ENCODE measurements at places on chromosomes 3 and 15. TPM values are rescaled to one million over a fixed set of nuclear protein-coding genes. Genes with fewer than 3 reads are reported as not detected.

DNA sequence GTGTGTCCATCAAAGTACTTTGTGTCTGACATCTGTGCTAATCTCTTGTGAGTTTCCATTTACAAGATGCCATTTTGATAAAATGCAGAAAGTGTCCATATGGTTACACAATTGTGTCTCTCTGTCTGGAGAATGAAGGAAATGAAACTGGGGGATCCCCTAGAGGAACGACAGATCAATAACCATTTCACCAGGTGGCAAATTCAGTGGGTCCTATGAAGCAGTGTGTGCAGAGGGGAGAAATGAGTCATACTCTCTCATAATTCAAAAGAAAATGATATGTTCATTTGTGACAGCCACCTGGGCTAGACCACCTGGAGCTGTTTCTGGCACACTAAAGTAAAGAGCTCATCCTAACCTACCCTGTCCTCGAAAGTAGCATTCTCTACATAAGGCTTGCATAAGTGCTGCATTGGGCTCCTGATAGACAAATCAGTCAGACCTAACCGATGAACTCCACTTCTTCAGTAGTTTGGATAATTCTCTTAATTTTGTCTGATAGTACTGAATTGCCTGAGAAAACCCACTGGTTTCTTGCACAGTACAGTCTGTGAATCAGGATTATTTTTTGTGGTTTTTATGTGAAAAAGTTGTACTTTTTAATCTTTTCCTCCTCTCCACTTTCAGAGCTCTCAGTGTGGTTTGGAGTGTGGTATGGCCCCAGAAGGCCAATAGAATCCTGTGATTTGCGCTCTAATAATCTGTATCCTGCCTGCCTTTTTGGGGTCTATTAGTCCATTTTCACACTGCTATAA, 10.3 kb upstream of the CD47 start:
- no peak for DNase-seq

The C3orf80 gene
- not detected for total RNA-seq

GRCh38 chr3:72889310-72890165, 1.7 kb downstream of the GXYLT2 start:
- no peak for DNase-seq

DNA sequence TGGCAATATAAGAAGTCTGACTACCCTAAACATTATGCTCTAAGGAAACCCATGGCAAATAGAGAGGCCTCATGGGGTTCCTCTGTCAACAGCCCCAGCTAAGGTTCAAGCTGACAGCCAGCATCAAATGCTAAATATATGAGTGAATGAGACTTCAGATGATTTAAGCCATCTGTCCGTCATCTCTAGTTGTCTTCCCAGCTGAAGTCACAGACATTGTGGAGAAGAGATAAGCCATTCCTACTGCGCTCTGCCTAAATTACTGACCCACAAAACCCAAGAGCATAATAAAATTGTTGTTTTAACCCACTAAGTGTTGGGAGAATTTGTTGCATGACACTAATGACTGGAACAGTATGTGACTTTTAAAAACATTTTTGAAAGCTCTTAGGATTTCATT, 87.3 kb upstream of the IGSF10 start:
- DNase-seq: no peak

The TICRR gene
- total RNA-seq: not detected

DNA sequence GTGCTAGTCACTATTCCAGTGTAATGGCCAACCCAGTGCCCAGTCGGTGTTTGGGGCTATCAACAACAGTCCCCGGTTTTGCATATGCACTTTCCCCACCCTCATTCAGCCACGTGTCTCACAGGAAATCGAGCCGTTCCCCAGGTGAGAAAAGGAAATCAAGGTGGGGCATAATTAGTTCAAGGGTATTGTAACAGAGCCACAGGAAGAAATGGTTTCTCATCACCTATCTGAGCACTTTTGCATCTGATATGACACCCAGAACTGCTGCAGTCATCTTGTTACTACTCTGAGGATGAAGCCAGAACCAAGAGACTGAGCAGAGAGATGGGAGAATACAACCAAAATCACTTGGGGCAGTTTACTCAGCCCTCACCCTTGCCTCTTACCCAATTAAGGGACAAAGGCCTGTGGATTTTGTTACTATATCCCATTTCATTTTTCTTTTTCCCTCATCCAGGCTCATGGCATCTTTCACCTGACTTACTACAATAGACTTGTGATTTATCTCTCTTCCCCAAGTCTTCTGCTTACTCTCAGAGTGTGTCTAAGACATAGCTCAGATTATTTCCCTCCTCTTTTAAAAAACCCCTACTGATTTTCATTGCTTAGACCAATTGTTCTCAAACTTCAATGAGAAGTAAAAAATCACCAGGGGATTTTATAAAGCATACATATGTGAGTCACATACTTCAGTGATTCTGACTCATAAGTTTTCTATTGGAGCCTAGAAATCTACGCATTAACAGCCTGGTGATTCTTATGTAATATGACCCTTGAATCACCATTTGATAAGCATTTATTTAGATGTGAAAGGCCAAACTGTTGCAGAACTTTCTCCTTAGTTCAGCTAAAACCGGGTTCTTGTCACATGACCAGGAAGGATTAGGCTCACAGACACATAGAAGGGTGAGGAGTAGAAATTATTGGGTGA, 40.5 kb downstream of the TRAT1 start:
- no peak for DNase-seq

The SLC22A13 gene
- not detected for total RNA-seq

The CCR3 gene
- total RNA-seq: not detected

DNA sequence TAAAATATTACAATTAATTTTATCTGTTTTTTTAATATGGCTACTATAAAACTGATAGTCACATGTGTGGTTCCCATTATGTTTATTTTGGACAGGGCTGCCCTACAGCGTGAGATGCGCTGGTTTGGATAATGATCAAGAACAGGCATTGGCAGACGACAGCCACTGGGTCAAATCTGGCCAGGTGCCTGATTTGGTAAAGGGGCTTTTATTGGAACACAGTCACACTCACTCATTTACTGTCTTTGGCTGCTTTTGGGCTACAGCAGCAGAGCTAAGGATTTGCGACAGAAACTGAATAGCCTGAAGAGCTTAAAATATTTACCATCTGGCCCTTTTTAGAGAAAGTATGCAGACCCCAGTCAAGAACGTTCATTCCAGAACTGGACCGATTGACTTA, 724.2 kb upstream of the CFAP20DC start:
- no peak for DNase-seq

DNA sequence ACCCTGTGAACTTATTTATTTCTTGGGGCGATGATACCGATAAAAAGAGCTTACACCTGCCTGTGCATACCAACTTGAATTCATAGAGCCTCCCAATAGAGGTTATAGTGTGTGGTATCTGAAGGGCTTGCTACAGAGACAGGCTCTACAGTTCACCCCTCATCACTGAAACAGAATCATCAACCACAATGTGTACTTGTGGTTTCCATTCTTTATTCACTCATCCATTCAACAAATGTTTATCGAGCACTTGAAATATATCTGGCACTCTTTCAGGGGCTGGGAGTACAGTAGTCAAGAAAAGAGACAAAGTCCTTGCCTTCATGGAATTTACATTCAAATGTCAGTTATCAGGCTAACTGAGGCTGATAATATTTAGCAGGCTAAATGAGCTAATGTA, 134.4 kb upstream of the SKOR1 start:
- no peak for DNase-seq

- DNase-seq: no peak
These were observed 8.2 kb upstream of the EPHB3 start for GRCh38 chr3:184553385-184553784.

- DNase-seq: no peak
These were observed 65.6 kb downstream of the MAP4 start for GRCh38 chr3:47950453-47951169.

DNA sequence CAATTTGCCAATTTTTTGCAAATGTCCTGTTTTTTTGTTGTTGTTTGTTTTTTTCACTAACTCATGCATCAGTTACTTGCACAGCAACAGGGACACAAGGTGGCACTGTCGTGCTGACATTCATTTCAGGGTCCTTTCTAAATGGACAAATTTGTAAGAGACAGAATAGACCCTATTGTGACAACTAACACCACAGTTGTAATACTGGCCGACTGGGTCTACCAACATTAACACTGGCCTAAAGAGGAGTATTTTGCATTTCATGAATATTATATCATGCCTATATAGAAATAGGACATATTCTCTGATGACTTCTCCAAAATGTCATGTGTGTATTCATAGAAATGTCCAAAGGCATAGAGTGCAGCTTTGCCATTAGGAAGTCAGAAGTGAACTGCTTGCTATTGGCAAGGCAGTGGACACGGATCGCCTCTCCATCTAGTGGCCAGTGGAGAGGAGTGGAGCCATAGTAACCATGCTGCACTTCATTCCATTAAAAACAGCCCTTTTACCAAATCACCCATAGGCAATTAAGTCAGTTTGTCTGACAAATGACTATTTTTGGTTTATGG, 54.8 kb downstream of the ZBTB20 start:
- no peak for DNase-seq

The C3orf85 gene
- total RNA-seq: not detected

GRCh38 chr15:57038496-57038895, 120.1 kb downstream of the TCF12 start:
- no peak for DNase-seq

- no peak for DNase-seq
These were observed 23.6 kb downstream of the ZBTB38 start for GRCh38 chr3:141391991-141392316.

DNA sequence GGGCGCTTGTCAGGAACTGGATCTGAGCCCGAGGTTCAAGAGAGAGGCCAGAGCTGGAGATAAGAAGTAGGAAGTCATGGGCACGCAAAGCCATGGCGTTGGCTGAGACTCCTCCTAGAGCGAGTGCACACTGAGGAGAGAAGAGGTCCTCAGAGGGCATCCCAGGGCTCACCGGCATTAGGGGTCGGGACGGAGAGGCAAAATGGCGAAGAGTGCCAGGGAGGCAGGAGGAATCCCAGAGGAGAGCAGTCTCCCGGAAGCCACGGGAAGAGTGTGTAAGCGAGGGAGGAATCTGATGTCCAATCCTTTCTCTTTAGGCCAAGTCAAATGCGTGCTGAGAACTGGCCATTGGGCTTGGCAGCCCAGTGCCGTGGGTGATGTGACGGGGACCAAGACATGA, 24.0 kb downstream of the EFCC1 start:
- DNase-seq: no peak

DNA sequence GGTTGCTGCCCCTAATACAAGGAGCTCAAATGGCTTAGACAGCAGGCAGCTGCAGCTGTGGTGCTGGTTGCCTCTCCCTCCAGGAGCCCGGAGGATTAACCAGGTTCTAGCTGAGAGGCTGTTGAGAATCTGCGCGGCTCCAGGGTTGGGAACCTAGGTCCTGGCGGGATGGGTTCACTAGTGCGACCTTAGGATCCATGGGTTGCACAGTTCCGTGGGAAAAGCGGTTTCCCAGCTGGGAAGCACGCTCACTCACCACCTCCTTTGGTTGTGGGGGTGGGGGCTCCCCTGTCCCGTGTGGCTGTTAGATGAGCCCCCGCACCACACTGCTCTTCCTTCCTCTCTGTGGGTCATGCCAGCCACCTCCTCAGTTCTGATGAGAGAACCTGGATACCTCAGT, 375.1 kb upstream of the ARRDC4 start:
- no peak for DNase-seq

- DNase-seq: no peak
These were observed 57.9 kb downstream of the ARHGAP31 start for GRCh38 chr3:119352034-119352609.

DNA sequence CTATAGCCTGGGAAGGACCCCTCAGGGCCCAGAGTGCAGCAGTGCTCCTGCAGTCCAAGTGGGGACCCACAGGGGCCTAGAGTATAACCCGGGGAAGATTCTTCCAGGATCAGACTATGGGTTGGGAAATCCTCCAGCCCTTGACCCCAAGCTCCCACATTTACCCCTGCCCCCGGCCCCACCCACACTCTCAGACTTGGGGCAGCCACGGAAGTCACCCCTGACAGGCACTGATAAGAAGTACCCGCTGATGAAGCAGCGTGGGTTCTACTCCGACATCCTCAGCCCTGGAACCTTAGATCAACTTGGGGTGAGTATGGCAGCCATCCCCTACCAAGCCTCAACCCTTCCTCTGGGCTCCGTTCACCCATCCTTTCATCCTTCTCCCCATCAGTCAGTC, 6.3 kb downstream of the DNAH1 start:
- no peak for DNase-seq

GRCh38 chr3:18237251-18238005, 187.7 kb downstream of the SATB1 start:
- DNase-seq: no peak

The CCDC9B gene
- total RNA-seq: 55.8 TPM

The TMOD3 gene
- total RNA-seq: 28.0 TPM

The MYL3 gene
- total RNA-seq: 3.6 TPM

- DNase-seq: no peak
These were observed 102.6 kb downstream of the CD200R1L start for GRCh38 chr3:112744106-112744505.

The CGNL1 gene
- 3.5 TPM for total RNA-seq

The CCDC13 gene
- total RNA-seq: 2.1 TPM

The GCNT3 gene
- not detected for total RNA-seq

DNA sequence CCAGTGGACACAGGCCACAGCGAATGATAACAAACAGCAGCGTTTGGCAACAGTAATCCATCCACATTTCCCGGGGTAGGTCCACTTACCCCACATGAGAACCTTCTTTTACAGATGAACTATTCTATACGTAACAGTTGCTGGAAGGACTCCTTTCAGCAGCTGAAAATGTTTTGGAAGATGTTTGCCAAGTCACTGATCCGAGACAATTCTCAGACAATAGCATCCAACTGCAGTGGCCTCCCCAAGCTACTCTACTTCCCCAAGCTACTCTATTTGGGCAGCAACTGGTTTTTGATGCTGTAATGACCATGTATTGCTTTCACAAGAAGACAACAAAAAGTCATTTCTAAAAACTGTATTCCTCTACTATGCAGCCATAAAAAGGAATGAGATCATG, 87.5 kb downstream of the ADAMTS17 start:
- no peak for DNase-seq

DNA sequence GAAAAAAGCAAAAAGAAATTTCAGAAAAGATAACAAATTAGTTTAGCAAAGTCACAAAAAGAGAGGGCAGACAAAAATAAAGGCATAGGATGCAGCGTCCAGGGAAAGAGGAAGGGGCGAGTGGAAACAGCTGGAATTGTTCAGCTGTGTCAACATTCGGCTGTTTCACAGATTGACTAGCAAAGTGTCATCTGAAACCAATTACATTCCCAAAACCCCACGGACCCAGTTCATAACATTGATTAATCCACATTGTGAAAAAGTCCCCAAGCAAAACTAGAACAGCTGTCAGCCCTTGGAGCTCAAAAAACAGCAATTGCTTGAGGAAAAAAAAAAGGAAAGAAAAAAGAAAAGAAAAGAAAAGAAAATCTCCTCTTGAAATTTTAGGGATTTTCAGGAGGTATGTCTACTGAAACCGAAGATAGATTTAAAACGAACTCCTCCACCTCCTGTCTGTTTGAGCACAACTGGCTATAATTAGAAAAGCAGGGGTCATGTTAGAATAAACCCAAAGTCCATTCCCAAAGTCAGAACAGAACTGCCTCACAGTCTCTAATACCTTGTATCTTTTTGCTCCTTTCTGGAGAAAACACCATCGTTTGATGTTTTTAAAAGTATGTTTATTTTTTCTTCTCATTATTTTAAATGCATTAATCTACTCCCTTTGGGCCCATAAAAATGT, 159.6 kb downstream of the RORA start:
- DNase-seq: no peak

- no peak for DNase-seq
These were observed 203.2 kb upstream of the PPP2R3A start for GRCh38 chr3:135762188-135762856.

GRCh38 chr3:134607054-134608022, 43.5 kb downstream of the KY start:
- DNase-seq: no peak

GRCh38 chr15:39202641-39203040, 378.2 kb upstream of the THBS1 start:
- DNase-seq: no peak

Measured in ascending aorta (tissue), 2 donors.